ENCODE measurements at places on chromosomes 6 and 20. TPM values are rescaled to one million over a fixed set of nuclear protein-coding genes. Genes with fewer than 3 reads are reported as not detected.

DNA sequence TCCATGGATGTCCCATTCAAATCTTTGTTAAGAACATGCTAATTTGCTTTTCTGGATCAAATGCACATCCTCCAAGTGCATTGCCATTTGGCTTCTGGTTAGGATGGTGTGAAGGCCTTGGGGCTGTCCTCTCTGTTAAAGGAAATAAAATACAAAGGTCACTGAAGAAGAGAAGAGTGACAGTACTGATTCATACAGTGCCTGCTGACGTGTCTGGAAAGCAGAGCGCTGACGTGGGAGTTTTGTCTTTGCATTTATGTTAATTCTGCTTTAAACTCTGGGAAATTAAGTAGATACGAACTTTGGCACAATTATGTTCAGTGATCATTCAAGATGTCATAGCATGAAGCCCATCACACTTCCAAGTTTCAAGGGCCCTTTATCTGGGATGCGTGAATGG lies 33.2 kb downstream of the SYNDIG1 start:
- no peak for DNase-seq

CGA gene
- not detected for total RNA-seq

TCF21 gene
- total RNA-seq, result 0.24 TPM

- no peak for DNase-seq
Observed at GRCh38 chr6:30169658-30170614, 6.6 kb downstream of the TRIM15 start.

GRCh38 chr6:108781419-108782100 lies 66.7 kb upstream of the ARMC2 start:
- no peak for DNase-seq

RFX6 gene
- not detected for total RNA-seq

DNA sequence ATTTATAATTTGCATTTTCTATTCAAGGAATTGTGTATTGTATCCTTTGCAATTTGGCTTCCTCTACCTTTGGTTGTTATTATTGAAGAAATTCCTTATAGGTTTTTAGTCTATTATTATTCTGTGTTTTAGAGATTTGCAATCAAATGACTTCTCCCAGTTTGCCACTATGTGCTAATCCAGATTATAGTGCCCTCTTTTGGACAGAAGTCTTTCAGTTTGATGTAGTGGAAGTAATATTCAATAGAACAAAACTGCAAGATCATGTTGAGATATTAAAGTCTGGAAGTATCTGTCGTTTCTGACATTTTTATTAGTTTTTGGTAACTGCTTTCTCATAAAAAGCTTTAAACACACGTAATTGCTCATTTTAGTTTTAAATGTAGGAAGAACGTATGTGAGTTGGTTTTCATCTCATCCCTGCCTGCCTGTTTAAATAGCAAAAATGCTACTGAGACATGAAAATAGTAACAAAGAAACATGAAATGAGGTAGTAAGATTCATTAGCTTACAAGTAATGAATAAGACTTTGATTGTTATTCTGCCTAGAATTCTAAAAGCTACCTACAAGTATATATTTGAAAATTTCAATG lies 72.8 kb downstream of the RTN4IP1 start:
- DNase-seq, result no peak

- no peak for DNase-seq
Observed at GRCh38 chr20:48019496-48019895, 234.2 kb upstream of the SULF2 start.

DNA sequence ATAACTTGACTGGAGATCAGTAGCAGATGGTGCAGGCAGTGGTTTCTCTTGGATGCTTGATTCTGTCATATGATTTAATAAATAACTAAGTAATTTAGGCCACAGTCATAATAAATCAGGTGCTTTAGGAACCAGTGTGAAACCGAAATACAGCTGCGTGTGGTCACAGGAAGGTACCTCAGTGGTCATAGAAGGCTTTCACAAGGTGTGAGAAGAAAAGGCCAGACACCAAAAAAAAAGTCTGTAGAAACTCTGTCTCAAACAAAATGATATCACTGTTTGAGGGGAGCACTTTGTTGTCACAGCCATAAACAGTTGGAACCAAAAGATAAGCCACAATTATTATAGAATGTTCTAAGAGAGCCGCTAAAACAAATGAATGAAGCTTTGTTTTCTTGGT lies 56.5 kb downstream of the ARMC2 start:
- DNase-seq, result no peak

GRCh38 chr6:18245642-18246041 lies 18.7 kb downstream of the DEK start:
- no peak for DNase-seq

GRCh38 chr20:7926767-7927166 lies 13.5 kb downstream of the HAO1 start:
- no peak for DNase-seq

- no peak for DNase-seq
Observed at GRCh38 chr20:4014031-4014474, 1.3 kb downstream of the RNF24 start.

CAGE1 gene
- not detected for total RNA-seq

OSTM1 gene
- 34.0 TPM for total RNA-seq

SLC17A1 gene
- not detected for total RNA-seq

DNA sequence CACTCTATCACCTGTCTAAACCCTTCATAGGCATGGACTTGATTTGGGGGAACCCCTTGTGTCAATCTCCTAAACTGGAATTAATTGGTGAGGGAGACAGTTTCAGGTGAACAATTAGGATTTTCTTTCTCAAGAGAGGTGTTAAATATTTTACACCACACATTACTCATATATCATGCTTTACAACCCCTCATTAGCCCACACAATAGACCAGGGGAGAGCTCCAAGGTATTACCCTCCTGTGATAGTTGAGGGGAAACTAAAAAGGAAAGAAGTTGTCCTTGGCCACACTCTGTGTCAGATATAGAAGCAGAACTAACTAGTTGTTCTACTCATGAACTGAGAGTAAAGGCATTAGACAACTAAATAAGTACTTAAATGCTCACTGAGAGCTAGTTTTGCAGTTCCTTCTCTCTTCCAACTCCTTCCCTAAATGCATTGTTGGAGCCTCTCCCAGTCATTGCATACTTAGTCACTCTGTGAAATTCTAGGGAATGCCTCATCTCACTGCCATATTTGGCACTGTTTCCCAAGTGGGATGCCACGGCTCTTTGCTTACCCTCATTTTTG lies 183.7 kb upstream of the CEP162 start:
- DNase-seq, result no peak

DNA sequence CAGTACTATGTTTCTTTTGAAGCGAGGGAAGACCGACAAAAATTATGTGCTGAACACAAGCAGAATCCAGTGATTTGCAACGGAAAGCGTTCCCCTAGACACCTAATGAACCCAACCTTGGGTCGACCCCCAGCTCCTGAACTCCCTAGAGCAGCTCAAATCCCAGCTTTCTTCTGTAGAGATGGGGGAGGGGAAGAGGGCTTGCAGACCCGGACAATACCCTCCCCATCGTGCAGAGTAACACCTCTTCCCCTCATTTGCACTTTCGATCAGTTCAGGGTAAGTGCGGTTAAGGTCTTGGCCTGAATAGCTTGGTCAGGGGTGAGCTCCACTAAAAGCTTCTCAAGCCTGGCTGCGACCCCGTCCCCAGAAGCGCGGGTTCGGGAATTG lies 404 bp downstream of the CEP162 start:
- DNase-seq, result no peak

SAPCD1 gene
- total RNA-seq, result not detected

HDAC2 gene
- total RNA-seq, result 33.7 TPM

- no peak for DNase-seq
Observed at GRCh38 chr6:114471450-114471849, 128.6 kb upstream of the HS3ST5 start.

DNA sequence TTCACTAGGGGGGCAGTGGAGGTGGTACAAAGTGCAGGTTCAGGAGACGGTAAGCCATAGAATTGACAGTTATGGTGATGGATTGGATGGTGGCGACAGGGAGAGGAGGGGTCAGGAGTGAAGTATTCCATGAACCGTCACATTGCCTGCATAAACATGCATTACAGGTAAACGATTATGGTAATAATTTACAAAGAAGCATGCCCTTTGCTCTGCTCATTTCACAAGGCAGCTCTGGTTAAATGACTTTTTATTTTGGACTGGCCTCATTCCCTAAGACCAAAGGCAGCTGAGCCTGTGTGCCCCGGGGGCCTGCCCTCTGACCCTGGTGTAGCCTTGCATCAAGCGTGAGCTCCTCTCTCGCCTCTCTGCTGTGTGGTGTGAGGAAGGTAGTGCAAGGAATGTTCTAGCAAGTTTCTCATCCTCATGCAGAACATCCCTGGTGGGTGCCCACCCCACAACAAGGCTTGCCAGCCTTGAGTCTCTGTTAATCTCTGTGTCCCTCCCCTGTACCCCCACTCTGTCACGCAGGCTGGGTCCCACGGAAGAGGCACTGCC lies 59.0 kb downstream of the PPP1R14C start:
- DNase-seq, result no peak

DNA sequence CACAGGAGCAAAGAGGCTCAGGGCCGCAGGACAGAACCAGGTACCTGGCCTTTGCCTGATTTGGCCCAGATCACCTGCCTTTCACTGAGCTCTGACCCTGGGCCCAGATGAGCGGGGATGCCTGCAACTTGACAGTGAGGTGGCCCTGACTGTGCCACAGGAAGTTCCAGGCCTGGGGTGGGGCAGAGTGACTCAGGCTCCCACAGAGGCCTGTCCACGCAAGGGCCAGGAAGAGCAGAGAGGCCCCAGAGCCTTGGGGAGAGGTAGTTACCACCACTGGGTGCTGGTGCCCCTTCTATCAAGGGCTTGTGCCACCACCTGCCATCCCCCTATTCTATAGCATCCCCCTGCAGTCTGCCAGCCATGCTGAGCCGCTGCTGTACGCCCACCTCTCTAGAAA lies 4.1 kb upstream of the NOL4L start:
- DNase-seq, result no peak

NRSN1 gene
- not detected for total RNA-seq

DNA sequence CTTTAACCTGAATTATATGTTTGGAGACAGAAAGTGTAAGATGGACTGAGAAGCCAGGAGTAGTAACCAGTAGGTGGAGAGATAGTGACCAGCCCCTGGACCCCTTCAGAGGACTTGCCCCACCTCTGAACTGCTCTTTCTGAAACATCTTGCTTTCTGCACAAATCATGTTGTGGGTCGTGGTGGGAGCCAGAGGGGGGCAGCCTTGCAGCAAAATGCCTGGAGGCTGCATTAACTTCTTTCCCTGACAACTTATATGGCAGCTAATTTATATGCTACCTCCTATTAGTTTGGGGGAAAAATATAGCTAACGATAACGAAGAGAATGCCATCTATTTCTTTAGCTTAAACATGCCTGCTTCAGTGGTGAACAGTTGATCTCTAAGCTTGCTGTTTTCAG lies 859.8 kb downstream of the MAFB start:
- no peak for DNase-seq

DNA sequence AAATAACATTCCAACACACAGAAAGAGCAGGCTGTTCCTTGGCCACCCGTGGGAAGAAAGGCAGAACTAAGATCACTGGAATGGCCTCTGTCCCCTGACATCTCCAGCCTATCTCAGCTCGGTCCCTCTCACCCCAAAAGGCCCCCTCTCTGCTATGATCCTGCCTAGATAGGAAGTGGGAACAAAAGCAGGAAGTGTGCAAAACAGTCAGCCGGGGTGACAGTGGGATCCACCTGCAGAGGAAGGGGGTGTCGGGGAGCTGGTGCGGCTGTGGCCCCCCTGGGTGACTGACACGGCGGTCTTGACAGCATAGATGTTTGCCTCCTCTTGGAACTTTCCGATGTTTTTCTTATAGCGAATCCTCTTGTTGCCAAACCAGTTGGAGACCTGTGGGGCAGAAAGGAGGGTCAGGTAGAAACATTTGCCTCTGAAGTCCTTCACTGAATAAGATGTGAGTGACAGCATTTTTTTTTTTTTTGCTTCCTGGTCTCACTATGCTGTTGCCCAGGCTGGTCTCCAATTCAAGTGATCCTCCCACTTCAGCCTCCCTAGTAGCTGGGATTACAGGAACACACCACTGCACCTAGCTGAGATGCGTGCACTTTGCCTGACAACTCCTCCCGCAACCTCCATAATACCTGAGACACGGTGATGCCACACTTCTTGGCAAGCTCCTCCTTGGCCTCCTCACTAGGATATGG lies 2.8 kb downstream of the PBX2 start:
- DNase-seq, result no peak

DNA sequence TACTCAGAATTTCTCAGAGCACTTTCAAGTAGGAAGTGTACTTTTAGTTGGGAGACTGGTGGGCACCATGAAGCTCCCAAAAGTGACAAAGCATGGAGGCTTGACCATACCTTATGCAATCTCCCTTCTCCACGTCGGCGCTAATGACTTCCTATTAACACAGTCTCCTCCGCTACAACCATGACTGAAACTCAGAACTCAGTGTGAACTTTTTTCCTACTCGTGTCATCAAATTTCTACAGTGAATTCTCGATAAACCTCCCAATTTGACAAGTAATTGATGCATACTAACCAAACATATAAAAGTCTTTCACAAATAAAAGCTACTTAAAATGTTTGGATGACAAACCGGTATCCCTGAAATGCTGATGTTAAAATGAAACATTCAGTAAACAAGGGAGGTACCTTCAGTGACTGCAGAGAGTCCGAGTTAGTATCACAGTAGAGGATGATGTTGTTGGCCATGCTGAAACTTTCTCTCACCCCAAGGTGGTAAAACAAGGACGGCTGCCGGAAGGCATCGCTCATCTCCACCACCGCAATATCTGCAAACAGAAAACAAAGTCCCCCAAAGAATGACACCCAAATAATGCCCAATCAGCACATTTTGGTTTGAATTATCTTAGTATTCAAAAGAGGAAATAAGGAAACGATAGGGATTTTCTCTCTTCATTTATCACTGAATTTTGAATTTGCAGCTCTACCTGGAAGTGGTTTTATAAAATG lies 72.1 kb downstream of the MAP3K5 start:
- DNase-seq, result no peak

ZNF165 gene
- total RNA-seq, result not detected

GRCh38 chr6:88290411-88290810 lies 124.3 kb upstream of the CNR1 start:
- no peak for DNase-seq

Measured in gastrocnemius medialis (tissue), 4 donors.